K562 (cell line): ENCODE measurements at places on chromosomes 4 and X.

DNA sequence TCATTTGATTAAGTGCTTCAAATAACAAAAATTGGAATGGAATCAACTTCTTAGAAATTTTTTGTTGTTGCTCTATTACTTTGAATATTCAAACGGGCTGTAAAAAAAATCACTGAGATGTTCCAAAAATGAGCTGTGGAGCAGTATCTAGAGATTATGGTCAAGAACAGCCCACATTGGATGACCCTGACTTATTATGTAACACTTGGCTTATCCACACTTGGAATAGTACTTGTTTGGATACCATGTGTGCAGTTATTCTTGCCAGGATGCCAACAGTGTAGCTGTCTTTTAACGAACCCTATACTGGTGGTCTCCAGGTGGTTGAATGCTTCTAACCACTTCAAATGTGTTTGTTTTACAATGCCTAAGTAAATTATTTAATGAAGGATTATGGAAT lies 64.9 kb upstream of the CAMK2D start:
- no peak overlapping the region for H3K27ac ChIP-seq
- no peaks in the 10 kb centered on the region for H3K27me3 ChIP-seq
- H3K36me3 ChIP-seq = no peaks in the 10 kb centered on the region
- DNase-seq = no peak
- no peaks in the 10 kb centered on the region for H3K4me1 ChIP-seq

GRCh38 chr4:118721752-118722151 lies 36.6 kb downstream of the METTL14 start:
- no peak overlapping the region for H3K27ac ChIP-seq
- no peaks in the 10 kb centered on the region for H3K27me3 ChIP-seq
- H3K4me3 ChIP-seq = no peak overlapping the region
- peaks cover 6% of the 10 kb centered on the region; the same call in 2 of the 3 replicates for H3K36me3 ChIP-seq

GRCh38 chrX:1492421-1493012 lies 39.8 kb upstream of the ASMTL start:
- no peaks in the 10 kb centered on the region for H3K36me3 ChIP-seq
- H3K4me1 ChIP-seq = peaks cover 5% of the 10 kb centered on the region
- H3K4me3 ChIP-seq = no peak overlapping the region
- no peak overlapping the region for H3K27ac ChIP-seq
- H3K27me3 ChIP-seq = no peaks in the 10 kb centered on the region
- DNase-seq = no peak

DNA sequence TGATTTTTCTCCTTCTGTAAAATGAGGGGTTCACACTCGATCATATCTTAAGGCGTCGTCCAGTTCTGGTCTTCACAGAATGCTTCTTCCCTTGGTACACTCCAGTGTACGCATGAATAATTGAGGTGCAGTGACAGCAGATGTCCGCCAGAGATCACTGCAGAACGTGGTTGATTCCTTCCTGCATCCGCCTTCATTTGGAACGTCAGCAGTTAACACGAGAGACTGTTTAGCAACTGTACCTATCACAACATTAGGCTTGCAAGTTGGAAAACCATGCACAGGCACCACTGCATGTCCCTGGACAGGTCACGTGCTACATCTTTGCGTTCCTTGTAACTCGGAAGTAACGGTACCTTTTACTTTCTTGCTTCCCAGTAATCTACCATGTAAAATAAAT lies 66.0 kb upstream of the GEMIN8 start:
- no peaks in the 10 kb centered on the region for H3K36me3 ChIP-seq
- no peaks in the 10 kb centered on the region; the same call in 1 of the 2 replicates for H3K27me3 ChIP-seq
- H3K4me1 ChIP-seq = no peaks in the 10 kb centered on the region
- DNase-seq = peak; percentile 65
- H3K4me3 ChIP-seq = no peak overlapping the region
- no peak overlapping the region for H3K27ac ChIP-seq

DNA sequence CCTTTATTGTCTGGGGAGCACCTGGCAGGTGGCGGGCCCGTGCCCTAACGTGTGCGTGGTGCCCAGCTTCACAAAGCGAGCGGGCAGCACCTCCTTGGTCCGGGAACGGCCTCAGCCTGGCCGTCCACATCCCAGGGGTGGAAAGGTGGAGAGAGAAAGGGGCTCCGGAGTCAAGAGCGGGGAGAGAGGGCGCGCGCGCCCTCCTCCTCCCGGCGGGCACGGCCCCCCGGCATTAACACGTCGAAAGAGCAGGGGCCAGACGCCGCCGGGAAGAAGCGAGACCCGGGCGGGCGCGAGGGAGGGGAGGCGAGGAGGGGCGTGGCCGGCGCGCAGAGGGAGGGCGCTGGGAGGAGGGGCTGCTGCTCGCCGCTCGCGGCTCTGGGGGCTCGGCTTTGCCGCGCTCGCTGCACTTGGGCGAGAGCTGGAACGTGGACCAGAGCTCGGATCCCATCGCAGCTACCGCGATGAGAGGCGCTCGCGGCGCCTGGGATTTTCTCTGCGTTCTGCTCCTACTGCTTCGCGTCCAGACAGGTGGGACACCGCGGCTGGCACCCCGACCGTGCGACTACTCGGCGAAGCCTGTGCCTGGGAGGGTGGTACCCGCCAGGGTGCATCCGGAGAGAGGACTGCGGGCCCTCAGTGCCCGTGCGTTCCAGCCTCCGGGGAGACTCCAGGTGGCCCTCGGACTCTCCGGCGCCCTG lies at the start of gene KIT:
Gene KIT, plus strand, starts transcription at position 407 of the 701 bp plus-strand sequence. Its CDS starts 58 bp downstream, at position 465.
- no peak within 1 kb of the TSS for H3K27ac ChIP-seq
- H3K4me1 ChIP-seq = peaks cover 23% of the 10 kb centered on the region
- peaks cover 21% of the 10 kb centered on the region for H3K27me3 ChIP-seq
- DNase-seq = peak; percentile 79

DNA sequence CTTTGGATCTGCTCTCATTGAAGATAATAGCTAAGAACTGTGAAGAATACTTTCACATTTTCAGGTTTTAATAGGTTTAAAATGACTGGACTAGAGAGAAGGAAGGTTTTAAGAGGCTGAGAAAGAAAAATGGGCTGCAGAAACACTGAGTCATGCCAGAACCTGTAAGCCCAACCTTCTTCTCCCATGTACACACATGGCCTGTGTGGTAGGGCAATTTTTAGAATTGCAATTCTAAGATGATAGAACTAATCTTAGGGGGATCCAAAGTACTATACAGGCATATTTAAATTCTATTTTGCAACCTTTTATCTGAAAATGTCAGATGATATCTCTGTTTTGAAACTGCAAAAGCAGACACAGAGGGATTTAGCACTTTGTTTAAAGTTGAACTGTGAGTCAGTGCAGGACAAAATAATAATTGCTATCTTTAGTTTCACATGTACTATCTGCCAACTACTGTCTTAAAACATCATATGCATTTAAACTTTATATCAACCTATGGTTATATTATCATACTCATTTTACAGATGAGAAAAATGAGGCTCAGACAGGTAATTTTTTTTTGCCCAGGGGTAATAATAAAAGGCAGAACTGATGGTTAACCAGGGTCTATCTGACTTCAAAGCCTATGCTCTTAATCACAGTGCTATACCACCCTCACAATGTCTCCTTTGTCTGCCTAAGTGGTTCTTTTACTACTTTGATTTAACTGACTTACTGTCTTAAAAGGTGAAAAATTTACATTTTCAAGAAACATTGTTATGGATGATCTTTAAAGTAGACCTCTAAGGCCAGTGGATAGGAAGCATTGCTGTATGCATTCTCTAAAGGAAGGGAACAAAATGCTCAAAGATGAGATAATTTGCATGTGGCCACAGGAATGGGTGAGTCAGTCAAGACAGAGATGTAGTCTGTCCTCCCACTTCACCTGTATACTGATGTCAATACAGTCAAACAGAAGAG lies 4.3 kb downstream of the TMPRSS11E start:
- no peak for DNase-seq
- no peak overlapping the region for H3K4me3 ChIP-seq
- H3K36me3 ChIP-seq = no peaks in the 10 kb centered on the region
- no peaks in the 10 kb centered on the region for H3K27me3 ChIP-seq
- H3K27ac ChIP-seq = no peak overlapping the region

- H3K27ac ChIP-seq = no peak overlapping the region
- no peak for DNase-seq
- peaks cover 26% of the 10 kb centered on the region for H3K27me3 ChIP-seq
- no peak overlapping the region for H3K4me3 ChIP-seq
Measured at GRCh38 chr4:7631288-7632014, 196.7 kb upstream of the PSAPL1 start.

DNA sequence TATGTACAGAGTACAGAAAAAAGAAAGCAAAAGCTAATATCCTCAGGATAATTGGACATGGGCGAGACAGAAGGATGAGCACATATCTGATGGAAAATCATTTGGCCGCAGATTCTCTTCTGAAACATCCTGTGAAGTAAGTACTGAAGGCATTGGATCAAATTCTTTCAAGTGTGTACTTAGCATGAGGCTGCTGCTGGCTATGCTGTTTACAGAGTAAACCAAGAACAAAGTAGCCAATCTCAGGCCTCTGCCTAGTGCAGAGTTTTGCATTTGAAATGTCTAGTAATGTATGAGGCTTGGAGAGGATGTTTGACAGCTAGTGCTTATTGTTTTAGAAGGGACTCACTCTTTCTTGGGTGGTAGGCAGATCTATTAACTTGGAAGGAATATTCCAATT lies 128.5 kb downstream of the MAGEC2 start:
- no peaks in the 10 kb centered on the region for H3K36me3 ChIP-seq
- no peak for DNase-seq
- H3K4me3 ChIP-seq = no peak overlapping the region
- no peaks in the 10 kb centered on the region for H3K27me3 ChIP-seq
- no peak overlapping the region for H3K27ac ChIP-seq

GRCh38 chr4:2497324-2497723 lies 28.4 kb downstream of the RNF4 start:
- DNase-seq = no peak
- H3K27ac ChIP-seq = no peak overlapping the region
- H3K36me3 ChIP-seq = peaks cover 89% of the 10 kb centered on the region
- H3K4me1 ChIP-seq = no peaks in the 10 kb centered on the region
- H3K27me3 ChIP-seq = no peaks in the 10 kb centered on the region
- H3K4me3 ChIP-seq = no peak overlapping the region

- H3K27me3 ChIP-seq = no peaks in the 10 kb centered on the region
- H3K4me1 ChIP-seq = no peaks in the 10 kb centered on the region
- H3K27ac ChIP-seq = no peak overlapping the region
- DNase-seq = no peak
- H3K4me3 ChIP-seq = no peak overlapping the region
Measured at GRCh38 chr4:153622778-153623240, 61.3 kb upstream of the TLR2 start.

DNA sequence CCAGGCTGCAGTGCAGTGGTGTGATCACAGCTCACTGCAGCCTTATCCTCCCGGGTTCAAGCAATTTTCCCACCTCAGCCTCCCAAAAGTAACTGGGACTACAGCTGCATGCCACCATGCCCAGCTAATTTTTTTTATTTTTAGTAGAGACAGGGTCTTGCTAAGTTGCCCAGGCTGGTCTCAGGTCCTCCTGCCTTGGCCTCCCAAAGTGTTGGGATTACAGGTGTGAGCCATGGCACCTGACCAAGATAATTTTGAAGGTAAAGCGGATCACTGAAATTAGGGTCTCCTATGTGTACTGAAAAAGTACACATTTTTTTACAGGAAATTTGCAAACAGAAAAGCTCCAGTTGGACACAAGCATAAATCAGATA lies 4.8 kb downstream of the SAT1 start:
- H3K36me3 ChIP-seq = peaks cover 17% of the 10 kb centered on the region
- H3K27ac ChIP-seq = no peak overlapping the region
- DNase-seq = no peak
- no peak overlapping the region for H3K4me3 ChIP-seq
- peaks cover 4% of the 10 kb centered on the region; the same call in 2 of the 3 replicates for H3K4me1 ChIP-seq

DNA sequence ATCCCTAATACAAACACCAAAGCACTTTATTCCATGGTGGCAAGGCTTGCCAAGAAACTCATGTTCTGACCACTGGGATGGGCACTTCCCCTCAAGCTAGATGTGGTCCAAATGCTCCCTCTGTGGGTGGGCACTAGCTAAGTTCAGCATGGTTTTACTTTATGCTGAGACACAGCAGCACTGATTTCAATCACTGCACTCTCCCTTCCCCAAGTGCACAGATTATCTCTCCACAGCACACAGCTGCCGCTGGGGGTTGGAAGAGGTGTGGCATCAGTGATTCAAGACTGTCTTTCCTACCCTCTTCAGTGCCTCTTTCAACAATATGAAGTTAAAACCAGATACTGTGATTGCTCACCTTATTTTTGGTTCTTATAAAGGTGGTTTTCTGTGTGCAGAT lies 16.5 kb upstream of the GUCY2F start:
- no peak overlapping the region for H3K27ac ChIP-seq
- no peaks in the 10 kb centered on the region for H3K4me1 ChIP-seq

GRCh38 chr4:81790477-81790876 lies 318.8 kb upstream of the RASGEF1B start:
- no peak overlapping the region for H3K4me3 ChIP-seq
- peaks cover 45% of the 10 kb centered on the region for H3K4me1 ChIP-seq
- 0 out of 3 replicates have a peak overlapping the region, but pooled peaks have one; percentile 5 for H3K27ac ChIP-seq
- peak; percentile 88 for DNase-seq
- H3K27me3 ChIP-seq = no peaks in the 10 kb centered on the region

DNA sequence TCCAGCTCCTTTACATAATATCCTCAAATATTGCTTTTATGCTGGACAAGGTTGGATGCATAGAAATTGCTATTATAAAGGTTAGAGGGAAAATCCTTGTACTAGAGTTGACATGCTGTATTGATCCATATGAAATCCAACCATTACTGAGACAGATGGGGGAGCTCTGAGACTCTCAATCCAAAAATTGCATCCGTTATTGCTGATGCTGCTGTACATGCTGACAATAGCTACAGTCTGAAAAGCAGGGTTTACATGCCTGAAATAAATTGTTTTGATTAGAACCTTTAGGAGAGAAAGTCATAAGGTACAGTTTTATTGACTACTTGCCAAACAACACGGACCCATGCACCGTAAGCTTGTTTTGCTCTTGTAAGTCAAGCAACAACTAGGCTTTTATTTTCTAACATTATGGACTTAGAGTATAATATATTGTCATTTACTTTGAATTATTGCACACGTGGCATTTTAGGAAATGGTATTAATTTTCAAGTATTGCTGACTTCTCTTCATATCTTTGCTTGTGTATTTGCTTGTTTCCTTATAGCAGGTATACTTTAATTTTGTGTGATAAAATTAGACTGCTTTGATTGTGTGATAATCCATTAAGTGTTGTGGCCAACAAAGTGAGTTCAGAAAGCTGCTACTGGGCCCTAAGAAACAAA lies 1365.2 kb downstream of the STIM2 start:
- no peaks in the 10 kb centered on the region for H3K27me3 ChIP-seq
- H3K4me1 ChIP-seq = no peaks in the 10 kb centered on the region
- H3K36me3 ChIP-seq = no peaks in the 10 kb centered on the region
- no peak overlapping the region for H3K4me3 ChIP-seq
- H3K27ac ChIP-seq = no peak overlapping the region
- DNase-seq = no peak

DNA sequence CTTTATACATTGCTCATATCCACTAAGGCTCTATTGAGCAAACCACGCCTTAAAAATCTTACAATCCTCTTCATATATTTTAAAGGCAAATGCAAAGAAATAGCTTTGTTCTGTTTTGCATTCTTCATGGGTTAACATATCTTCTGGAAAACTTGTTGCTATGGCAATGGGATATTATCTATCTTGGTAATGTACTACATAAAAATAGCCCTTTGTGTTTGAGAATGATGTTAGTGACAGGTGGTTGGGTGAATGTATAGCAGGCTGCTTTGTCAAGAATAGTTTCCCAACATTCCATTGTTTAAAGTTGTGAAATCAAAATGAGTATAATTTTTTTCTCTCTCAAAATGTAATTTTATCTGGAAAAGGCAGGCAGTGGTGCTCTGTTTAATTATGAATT lies 16.8 kb downstream of the REPS2 start:
- H3K4me1 ChIP-seq = no peaks in the 10 kb centered on the region
- no peaks in the 10 kb centered on the region for H3K36me3 ChIP-seq
- DNase-seq = no peak
- H3K27ac ChIP-seq = no peak overlapping the region

- peaks cover 18% of the 10 kb centered on the region; the same call in 2 of the 3 replicates for H3K4me1 ChIP-seq
- no peaks in the 10 kb centered on the region for H3K27me3 ChIP-seq
- no peak overlapping the region for H3K4me3 ChIP-seq
Measured at GRCh38 chrX:40449396-40449795, 131.4 kb upstream of the ATP6AP2 start.
